ENCODE measurements at places on chromosomes 13 and 19.

DNA sequence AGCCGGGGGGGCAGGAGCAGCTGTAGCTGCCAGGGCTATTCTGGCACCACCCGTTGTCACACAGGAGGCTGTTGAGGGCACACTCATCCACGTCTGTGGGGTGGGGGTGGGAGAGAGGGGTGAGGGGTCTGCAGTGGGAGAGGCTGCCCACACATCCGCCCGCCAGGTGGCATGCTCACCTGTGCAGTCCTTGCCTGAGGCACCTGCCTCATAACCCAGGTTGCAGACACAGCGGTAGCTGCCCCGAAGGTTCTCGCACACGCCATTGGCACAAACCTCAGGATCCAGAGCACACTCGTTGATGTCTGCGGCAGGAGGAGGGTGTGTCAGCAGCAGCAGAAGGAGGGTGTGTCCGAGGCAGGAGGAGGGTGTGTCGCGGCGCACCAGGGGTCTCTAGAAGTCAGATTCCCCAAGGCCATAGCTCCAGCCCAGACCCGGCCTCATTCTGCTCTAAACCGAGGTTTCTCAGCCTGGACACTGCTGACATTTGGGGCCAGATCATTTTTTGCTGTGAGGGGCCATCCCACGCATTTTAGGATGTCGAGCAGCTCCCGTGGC is 20.3 kb downstream of the FBN3 start:
- DNase-seq, result no peak

- DNase-seq, result no peak
These were observed 187.6 kb downstream of the STK24 start for GRCh38 chr13:98389319-98389718.

GRCh38 chr19:2428321-2428690 is 920 bp upstream of the TIMM13 start:
- DNase-seq, result no peak

DNA sequence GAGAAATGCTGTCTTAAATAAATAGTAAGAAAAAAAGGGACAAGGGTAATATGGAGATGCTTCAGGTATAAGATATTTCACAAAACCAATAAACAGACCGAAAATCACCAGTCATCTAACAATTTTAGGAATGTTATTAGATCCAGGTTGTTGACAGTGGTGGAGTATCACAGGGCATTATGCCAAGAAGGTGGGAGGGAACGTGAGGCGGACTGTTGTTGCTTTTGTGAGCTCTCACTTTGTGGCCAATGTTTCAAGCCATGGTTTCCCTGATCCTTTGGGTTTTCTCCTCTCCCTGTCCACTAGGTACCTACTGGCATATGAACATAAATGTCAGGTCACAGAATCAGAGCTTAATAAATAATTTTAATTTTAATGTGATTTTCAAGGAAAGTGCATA is 790.3 kb upstream of the SLITRK1 start:
- DNase-seq, result no peak

DNA sequence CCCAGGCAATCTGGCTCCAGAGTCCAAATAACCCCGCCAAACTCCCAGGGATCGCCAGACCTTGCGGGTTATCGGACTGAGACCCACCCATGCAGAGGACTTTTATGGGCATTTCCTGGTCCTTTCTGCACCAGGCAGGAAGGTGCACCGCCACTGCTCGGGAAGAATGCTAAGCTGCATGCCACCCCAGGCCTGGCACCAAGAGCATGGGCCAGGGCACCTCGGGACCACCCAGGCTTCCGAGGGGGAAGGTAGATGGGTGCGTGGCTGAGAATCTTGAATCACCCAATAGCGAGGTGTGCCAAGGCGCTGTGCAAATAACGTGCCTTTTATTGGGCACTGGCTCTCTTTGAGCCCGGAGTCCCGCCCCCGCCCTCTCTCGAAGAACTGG is 422 bp upstream of the ZNF575 start:
- no peak for DNase-seq

GRCh38 chr13:86282442-86282841 is 483.2 kb upstream of the SLITRK6 start:
- no peak for DNase-seq

GRCh38 chr19:18274219-18274780 is at the start of gene IQCN:
Gene IQCN (minus strand): TSS chr19:18274452. CDS start chr19:18269478, 4,974 bp downstream.
- no peak for DNase-seq

DNA sequence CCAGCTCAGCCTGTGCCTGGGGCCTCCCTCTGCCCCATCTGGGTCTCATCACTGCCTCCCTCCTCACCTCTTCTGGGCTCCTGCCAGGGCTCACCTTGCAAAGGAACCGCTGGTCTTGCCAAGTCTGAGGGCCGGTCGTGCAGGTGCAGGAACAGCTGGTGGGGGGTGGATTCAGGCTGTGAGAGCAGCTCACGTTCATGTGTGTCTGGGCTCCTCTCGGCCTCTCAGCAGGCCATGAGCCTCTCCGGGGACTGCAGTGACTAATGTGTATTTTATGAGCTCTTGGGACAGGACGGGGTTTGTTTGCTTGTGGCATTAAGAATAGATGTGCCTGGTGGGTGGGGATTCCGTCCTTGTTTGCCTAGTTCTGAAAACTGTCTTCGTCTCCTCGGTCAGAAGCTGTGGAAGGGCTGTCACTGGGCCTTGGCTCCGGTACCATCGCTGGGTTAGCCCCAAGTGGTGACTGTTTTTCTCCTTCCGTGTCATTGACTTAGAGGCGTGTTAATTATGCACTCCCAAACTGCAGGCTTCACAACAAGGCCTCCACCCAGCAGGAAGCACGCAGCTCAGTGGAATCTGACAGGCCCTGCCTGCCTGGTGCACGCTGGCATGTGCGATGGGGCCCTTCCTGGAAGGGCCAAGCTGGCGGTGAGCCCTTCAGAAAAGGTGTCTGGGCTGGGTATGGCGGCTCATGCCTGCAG is 77.6 kb downstream of the KDM4B start:
- DNase-seq, result no peak

- no peak for DNase-seq
These were observed 5.2 kb upstream of the PLIN4 start for GRCh38 chr19:4523306-4524110.

DNA sequence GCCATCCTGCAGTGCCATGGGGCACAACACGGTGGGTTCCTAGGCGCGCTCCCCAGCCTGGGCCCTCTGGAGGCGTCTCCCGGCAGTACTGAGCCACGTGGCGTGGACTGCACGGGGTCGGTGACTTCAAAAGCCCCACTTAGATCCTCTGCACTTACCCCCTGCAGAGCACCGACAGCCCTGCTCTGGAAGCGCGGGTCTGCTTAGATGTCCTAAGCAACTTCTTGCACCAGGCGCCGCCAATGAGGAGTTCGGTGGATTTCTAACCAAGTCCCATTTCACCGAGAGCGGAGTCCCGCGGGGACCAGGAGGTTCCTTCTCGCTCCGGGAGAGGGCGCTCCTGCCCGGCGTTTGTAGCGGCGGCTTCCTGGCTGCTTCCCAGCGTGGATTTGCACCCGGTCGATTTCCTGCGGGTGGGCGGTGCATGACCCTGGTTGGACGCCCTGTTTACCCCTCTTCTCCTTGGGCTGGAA is 25.2 kb upstream of the ZNF845 start:
- DNase-seq, result no peak

DNA sequence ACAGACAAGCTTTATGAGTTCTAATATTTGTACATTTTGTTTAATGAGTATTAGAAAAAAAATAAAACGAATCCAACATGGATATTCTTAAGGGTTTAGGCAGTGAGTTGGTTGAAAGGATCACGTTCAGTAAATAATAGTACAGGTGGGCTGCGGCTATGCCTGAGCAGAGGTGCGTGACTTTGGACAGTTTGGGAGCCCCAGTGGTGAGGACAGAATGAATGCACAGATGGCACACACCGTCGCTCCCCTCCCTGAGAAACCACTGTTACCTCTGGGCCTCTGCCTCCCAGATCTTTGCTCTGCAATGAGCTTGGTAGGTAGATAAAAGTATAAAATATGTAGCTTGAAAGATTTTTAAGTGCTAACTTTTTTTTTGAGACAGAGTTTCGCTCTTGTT is 153.3 kb downstream of the SIPA1L3 start:
- DNase-seq, result no peak

DNA sequence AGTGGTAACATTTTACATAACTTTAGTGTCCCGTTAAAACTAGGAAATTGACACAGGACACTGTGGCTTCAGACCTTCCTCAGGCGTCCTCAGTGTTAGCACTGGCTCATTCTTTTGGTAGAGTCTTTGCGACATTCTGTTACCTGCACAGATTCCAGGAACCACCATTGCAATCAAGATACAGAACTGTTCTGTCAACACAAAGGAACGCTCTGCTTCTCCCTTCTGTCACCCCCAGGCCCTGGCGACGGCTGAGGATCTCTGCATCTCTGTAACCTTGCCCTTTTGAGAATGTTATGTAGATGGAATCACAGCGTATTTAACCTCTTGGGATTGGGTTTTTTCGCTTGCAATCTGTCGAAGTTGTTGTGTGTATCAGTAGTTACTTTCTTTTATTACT is 22.6 kb downstream of the KDM4B start:
- DNase-seq, result no peak

GRCh38 chr19:34430738-34431625 is 2.8 kb downstream of the UBA2 start:
- DNase-seq, result no peak

DNA sequence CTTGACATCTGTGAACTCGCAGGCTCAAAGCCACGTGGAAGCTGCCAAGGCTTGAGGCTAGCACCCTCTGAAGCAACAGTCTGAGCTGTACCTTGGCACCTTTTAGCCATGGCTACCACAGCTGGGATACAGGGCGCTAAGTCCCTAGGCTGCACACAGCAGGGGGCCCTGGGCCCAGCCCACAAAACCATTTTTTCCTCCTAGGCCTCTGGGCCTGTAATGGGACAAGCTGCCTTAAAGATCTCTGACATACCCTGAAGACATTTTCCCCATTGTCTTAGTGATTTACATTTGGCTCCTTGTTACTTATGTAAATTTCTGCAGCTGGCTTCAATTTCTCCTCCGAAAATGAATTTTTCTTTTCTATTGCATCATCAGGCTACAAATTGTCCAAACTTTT is 455.9 kb downstream of the TDRD3 start:
- no peak for DNase-seq

DNA sequence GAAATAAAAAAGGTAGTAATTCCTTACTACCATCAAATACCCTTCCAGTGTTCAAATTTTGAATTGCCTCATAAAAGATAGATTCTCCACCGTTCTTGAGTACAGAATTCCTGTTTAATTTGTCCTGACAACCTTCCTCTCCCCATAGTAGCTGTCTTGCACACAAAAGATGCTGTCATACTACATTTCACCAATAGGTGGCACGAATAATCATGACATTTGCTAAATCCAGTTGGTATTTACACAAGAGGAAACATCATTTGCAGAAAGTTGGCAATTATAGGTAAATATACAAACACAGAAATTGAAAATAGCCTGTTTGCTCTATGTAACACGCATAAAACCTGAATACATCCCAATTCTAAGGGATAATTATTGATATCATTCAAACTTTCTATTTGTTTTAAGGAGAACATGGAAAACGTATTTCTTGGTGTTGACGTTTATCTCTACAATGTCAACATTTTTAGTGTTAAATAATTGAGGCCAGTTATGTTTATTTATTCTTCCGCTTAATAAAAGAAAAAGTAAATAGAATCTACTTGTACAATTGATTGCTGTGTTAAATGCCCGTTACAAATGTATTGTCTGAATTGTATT is 58.3 kb upstream of the CLDN10 start:
- no peak for DNase-seq

GRCh38 chr13:99666146-99666805 is 165.0 kb downstream of the TM9SF2 start:
- no peak for DNase-seq

- no peak for DNase-seq
These were observed 306.1 kb downstream of the IRS2 start for GRCh38 chr13:109480011-109480955.

DNA sequence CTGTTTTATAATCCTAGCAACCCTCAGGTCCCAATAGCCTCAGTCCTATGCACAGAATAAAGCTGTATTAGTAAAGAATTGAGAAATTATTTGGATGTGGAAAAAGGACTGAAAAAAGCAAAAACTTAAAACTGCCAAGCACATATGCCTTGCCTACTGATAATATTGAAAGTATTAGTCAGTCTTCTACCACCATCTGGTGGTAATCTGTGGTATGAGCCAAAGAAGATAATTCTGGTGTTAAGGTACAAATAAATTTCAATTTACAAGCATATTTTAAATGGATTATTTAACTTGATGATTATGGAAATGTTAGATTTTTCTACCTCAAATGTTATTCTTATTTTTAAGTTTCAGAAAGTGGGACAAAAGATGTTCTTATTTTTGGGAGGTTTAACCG is 460.3 kb upstream of the KLHL1 start:
- no peak for DNase-seq

GRCh38 chr13:45258334-45258675 is 57.5 kb upstream of the KCTD4 start:
- DNase-seq, result no peak

GRCh38 chr13:42110410-42111155 is 62.1 kb downstream of the DGKH start:
- no peak for DNase-seq

- no peak for DNase-seq
These were observed at the start of gene TMEM190 for GRCh38 chr19:55376241-55376933. Gene TMEM190 (plus strand): TSS chr19:55376826. CDS start chr19:55376854, 28 bp downstream.

- DNase-seq, result no peak
These were observed 65.1 kb downstream of the FLT1 start for GRCh38 chr13:28429685-28430290.

GRCh38 chr13:105642511-105642958 is 892.9 kb downstream of the EFNB2 start:
- DNase-seq, result no peak

- DNase-seq, result no peak
These were observed 464.6 kb downstream of the MYO16 start for GRCh38 chr13:109093998-109094397.

DNA sequence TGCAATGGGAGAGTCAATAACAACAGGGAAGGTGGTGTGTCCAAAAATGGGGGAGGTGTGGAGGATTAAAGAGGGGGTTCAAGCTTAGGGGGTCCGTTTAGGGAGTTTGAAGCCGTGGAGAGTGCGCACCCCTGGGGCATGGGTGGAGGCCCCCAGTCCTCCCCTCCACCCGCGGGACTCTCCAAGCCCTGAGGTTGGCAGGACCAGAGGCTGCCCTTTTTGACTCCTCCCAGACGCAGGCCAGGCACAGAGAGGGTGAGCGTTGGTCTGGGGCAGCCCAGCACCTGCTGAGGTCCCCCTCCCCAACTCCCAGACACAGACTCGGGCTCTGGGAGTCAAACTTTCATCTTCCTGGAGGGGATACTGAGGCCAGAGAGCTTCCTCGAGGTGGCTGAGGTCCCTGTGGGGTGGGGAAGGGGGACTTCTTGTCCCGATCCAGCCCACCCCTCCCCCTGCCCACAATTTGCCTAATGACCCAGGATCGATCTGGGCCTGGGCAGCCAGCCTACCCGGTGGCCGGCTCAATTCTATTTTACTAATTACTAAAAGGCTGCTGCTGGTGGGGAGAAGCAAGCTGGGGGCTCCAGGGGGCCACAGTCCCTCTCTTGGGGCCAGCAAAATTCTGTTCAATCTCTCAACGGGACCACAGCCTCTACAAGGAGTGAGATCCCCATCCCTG is 2.8 kb upstream of the ONECUT3 start:
- DNase-seq, result no peak

DNA sequence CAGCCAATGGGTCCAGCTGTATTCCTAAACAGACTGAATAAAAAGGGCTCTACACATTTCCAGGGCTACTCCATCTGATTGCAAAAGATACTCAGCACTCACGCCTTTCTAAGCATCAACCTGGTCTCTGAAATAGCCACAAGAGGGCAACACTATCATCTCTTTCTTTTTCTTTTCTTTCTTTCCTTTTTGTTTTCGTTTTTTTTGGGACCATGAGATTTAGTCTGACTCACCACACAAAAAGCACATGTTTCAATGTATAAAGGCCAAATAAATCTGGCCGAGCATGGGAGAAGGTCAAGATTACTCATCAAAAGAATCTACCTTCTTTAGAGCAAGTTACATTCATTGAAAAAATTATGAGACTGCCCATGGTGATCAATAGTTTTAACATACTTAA is 805.6 kb upstream of the ARGLU1 start:
- DNase-seq, result no peak
